Activated CD4-positive, alpha-beta T cell treated with anti-CD3 and anti-CD28 coated beads for 36 hours (primary cell): ENCODE measurements at places on chromosomes 5 and 9.

GRCh38 chr5:104541141-104541785 lies 978.7 kb upstream of the NUDT12 start:
- DNase-seq, result no peak

DNA sequence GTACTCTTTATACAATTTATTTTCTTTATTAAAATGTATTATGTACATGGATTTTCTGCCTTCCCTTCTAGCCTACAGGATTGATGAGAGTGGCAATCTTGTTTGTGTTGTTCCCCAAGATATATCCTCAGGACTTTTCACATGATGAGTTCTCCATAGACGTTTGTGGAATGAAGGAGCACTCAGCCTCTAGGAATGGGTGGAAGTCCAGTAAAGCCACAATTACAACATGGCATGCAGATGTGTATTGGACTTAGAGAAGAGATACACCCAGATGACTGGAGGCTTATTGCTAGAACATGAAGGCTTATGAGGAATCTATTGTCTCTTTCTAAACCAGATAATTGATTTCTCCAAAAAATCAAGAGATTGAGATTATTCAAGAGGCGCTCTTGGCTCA lies 8.2 kb upstream of the DOCK2 start:
- no peak for DNase-seq

- peak; percentile 18 for DNase-seq
Observed at GRCh38 chr5:124935065-124935464, 188.6 kb upstream of the ZNF608 start.

GRCh38 chr9:123138163-123138562 lies 104.7 kb downstream of the GPR21 start:
- no peak for DNase-seq

- DNase-seq, result no peak
Observed at GRCh38 chr9:38677660-38678303, 42.2 kb downstream of the FAM240B start.

- no peak for DNase-seq
Observed at GRCh38 chr5:75260708-75261107, 24.0 kb upstream of the ANKRD31 start.

DNA sequence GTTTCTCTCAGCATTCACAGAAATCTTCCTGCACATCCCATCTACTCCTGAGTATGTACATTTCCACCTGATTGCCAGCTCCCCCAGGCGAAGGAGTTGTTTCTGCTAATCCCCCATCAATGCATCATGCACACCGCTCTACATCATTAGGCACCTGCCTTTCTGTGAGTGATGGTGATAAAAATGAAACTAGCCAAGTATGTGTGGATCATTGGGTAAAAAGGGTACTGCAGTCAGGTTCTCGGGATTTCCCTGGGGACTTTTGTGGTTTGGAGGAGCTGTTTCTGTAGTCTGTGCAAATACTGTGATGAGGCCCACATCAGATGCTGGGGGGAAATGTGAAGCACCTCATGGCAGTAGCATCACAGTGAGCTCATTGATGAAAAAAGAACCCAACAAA lies 30.4 kb downstream of the CAMK4 start:
- DNase-seq, result peak; percentile 91

DNA sequence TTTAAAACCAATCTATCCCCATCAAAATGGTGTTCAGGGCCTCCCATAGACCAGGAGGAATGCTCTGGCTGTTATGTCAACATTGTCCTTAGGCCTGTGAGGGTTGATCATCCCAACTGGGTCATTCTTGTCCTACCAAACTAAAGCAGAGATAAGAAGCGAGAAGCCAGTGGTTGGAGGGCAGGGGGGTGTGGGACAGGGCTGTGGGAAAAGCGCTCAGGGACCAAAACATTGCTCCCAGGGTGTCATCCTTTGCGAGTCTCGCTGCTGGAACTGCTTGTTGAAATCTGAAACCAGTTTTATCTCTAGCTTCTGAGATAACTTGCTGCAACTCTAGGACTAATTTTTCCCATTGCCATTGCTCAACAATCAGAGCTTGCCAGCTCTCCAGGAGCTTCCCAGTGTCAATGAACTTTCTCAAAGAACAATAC lies 48.1 kb downstream of the SPATA31C2 start:
- no peak for DNase-seq

DNA sequence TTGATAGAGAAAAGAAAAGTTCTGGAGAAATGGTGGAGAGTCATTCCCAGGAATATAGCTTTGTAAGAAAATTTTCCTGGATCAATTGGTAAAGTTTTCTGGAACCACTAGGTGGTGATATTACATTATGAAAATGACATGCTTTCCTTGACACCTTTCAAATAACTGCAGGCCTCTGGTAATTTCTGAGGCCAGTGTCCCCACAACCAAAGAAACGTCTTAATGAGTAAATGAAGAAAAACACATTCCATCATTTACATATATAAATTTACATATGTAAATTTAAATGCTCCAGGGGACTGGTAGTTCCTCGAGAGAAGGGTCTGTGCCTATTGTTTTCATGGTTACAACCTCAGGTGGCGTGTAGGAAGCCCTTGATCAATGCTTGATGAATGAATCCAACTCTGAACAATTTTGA lies 17.2 kb upstream of the RGS3 start:
- peak; percentile 28 for DNase-seq
